Activated CD4-positive, alpha-beta T cell treated with anti-CD3 and anti-CD28 coated beads for 1 hour (primary cell): ENCODE measurements at places on chromosomes 3 and 15.

DNA sequence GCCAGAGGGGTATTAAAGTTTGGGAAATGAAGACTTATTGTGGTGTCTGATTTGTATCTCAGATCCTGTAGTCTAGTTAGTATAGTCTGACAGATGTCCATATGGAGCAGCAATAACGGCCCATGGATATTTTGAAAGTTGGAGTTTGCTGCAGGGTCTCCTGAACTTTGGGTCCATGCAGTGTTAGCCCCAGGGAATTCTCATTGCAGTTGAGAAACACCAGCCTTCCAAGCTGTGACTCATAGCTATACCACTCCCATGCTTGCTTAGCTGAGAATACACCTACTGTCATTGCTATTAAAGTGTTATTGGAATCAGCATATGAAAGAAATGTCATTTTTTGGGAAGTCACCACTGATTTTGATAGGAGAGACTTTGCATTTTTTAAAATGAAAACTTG lies 29.2 kb downstream of the TMOD2 start:
- DNase-seq, result no peak

- no peak for DNase-seq
These were observed 83.5 kb upstream of the PLCL2 start for GRCh38 chr3:16801223-16801622.

DNA sequence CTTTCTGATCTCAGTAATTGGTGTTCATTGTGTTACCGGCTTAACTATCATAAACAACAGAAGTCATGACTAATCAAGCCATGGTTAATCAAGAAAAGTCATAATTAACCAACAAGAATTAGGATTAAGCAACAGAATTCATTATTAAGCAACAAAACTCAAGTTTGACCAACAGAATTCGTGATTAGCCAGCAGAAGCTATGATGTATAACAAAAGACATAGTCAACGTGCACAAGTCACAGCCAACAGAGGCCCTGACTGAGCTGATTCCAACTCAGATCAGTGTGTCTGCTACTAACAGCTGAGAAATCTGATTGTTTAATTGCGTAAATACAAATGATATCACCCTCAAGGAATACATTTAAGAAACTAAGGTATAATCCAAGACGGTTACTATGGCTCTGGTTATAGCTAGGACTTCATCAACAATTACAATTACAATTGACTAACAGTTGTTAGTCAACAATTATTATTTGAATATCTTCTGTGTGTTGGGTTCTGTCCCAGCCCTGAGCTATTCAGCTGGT lies 67.7 kb downstream of the RARB start:
- no peak for DNase-seq

DNA sequence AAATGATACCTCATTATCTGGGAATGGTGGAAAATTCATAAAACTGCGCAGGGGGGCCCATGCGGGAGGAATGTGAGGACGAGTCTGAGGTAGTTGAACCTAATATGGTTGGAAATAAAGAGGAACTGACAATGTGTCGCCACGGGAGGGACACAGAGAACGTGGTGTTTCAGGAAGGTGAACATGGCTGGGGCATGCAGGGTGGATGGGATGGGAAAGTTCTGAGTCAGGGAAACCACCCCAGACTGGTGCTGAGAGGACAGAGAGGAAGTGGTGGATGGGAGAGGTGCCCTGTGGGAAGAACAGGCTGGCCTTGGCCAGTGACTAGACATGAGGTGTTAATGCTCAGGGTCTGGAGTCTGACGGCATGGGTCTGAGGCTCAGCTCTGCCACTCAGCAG lies 137.1 kb upstream of the WNT5A start:
- no peak for DNase-seq

GRCh38 chr3:65576966-65577365 lies 461.8 kb downstream of the MAGI1 start:
- no peak for DNase-seq

DNA sequence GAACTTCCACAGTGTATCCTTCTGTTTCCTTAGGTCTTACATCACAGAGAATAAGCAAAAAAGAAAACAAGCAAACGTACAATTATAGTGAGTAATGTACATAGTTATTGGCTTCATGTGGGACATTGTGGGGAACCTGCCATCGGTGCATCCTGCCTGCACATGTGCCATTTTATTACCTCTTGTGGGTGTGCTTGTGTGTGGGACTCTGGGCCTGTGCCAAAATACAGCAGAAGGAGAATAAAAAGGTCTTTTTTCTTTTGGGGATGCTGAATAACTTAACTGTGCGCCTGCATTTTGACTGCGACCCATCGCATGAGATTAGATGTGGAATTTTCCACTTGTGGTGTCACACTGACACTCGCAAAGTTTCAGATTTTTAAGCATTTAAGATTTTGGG lies 169.6 kb upstream of the DCBLD2 start:
- no peak for DNase-seq

DNA sequence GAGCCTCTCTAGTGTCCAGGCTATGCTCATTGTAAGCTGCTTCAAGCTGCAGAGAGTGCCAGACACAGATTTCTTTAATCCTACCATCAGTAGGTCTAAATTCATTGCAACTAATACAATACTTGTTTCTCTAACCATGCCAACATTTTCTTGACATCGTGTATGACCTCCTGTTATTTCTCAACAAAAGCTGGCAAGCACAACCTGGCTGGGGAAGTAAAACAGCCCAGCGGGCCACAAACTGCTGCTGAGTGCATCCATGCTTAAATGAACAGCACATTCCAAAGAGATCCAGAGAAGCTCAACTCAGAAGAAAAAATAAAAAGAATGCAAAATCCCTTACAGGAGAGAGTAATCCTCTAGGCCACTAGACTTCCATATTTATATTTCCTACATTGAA lies 36.5 kb downstream of the GMNC start:
- no peak for DNase-seq

DNA sequence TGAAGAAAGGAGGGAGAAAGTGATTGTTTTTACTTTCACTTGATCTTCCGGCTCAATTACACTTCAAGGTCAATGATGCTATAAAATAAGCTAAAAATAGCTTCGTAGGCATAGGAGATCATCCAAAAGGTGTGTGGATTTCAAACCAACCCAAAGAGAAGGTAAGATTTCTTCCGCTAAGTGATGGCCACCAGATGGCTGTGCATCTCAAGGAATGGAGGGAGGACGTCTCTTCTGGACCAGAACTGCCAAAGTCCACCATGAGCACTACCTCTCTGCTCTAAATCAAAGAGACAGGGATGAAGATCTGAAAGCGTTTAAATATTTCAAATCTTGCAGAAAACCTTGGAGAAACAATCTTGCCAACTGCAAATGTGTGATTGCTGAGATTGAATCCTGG lies 199.1 kb upstream of the ZPLD1 start:
- no peak for DNase-seq

DNA sequence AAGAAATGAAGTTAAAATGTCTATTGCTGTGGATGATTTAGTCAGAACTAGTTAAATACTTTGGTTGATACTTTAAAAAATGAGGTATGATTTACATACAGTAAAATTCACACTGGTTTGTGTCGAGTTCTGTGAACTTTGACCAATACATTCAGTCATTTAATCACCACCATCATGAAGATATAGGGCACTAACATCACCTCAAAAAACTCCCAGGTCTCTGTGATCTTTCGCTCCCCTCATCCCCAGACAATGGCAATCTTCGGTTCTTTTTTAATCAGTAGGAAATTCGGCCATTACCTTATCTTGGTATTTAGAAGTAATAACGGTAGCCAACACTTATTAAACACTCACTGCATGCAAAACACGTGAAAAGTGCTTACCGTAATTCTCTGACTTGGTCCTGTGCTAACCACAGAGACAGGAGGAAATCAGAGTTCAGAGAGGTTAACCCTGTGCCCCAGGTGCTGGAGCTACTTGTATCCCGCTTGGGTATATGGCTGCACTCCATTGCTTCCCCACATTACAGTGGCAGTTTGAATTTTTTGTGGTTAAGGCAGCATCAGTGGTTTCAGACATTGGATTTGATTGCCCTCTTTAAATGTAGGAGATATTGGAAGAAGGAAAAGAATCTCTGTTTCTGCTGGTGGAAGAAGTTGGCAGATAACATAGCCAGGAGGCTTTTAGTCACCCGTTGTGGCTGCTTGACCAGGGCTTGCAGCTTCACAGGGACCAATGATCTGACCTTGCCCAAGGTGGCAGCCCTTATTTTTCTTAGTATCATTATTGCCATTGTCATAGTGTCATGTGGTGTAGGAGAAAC lies 4.2 kb downstream of the PLCL2 start:
- DNase-seq, result no peak

DNA sequence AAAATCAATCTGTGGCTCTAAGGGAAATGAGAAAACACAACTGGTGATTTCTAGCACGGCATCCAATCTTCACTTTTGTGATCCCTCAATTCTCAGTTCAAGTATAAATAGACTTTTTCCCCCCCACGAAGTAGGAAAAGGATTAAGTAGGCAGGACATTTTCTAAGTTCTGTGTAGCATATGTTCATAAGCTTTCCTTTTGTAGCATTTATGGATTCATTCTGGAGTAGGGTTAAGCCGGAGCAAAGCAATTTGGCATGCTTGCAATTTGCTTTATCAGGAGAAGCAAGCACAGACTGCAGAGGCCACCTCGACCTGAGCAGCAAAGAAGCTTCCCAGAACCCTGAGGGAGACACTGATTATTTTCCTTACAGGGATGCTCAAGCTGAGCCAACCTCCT lies 66.3 kb downstream of the FHIT start:
- no peak for DNase-seq

- DNase-seq, result no peak
These were observed 98.0 kb downstream of the ATG7 start for GRCh38 chr3:11370191-11370590.

DNA sequence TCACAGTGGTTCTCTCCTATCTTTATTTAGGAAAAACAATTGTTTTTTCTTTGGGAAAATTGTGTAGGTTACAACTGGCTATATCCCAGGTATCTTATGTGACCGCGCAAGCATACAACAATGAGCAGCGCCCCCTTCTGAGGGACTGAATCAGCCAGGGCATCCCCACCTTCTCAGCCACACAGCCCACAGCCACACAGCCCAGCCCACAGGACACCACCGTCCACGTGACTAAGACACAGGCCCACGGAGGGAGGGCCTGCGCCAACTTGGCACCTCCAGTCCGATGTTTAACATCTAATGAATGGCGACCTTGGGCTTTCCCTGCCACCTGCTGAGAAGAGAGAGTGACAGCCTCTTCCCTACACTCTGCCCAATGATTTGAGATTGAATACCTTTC lies 68.1 kb downstream of the ATP10A start:
- DNase-seq, result no peak

DNA sequence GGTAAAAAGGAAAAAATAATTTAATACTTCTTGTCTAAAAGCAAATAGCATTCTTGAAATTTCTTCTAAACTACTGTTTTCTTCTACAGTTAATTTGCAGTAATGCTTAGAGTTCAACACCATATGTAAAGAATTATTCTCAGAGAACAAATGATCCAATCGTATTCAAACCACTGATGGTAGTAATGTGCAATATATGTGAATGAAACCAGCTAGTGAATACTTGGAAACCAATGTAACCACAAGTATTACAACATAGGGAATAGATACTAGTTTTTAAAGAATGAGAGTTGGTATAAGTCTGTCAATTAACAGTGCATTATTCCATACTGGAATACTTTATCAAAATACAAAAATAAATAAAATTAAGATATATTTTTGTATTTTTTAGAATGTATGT lies 850.0 kb downstream of the DIPK2A start:
- DNase-seq, result no peak

- no peak for DNase-seq
These were observed 67.5 kb upstream of the AKAP13 start for GRCh38 chr15:85312929-85313331.

GRCh38 chr15:62067448-62068044 lies 769 bp downstream of the C2CD4A start:
- no peak for DNase-seq

DNA sequence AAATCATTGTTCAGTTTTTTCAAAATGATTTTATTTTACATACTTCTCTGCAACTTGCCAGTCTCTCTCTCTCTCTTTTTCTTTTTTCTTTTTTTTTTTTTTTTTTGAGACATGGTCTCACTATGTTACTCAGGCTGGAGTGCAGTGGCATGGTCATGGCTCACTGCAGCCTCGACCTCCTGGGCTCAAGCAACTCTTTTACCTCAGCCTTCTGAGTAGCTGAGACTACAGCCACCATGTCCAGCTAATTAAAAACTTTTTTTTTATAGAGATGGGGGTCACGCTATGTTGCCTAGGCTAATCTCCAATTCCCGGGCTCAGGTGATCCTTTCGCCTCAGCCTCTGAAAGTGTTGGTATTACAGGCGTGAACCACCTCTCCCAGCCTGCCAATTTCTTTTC lies 12.1 kb upstream of the ARID3B start:
- no peak for DNase-seq

GRCh38 chr15:42149493-42150218 lies 6.8 kb downstream of the PLA2G4F start:
- no peak for DNase-seq

- DNase-seq, result no peak
These were observed 22.2 kb upstream of the DYNC1LI1 start for GRCh38 chr3:32592696-32593353.

DNA sequence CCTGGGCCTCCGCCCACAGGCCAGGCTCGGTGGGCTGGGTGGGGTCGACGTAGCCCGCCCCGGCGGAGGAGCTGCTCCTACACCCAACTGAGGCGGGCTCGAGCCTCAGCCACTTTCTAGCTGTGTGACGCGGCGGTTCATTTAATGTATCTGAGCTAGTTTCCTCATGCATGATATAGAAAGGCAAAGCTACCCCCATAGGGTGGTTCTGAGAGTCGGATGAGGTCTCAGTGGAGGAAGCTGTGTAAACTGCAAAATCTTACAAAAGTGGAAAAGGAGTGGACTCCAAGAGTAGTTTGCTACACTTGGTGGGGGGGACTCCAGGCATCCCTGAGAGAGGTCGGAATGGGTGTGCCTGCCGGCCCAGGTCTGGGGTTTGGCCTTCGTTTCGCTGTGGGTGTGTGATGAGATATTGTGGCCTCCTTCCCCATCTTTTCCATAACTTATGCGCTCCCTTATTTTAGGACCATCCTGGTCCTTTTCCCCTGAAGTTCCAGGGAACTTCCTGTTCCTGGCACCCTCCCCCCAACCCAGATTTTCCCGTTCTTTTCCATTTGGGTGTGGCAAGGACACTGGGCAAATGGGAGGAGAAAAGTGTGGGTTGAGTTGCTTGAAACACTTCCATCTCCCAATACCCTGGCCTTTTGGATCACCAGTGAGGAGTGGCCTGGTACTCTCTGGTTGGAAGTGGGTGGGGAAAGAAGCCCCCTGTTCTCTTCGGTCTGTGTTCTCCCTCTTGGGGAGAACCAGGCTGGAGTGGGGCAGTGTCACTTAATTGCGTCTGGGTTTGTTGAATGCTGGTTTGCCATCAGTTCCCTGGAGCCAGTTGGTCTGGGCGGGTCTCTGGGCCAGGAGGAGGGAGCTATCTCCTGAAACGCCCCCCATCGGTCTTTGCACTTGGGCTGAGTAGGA lies 1.1 kb downstream of the PDIA5 start:
- DNase-seq, result no peak
